ENCODE measurements at places on chromosomes 3 and 15.

DNA sequence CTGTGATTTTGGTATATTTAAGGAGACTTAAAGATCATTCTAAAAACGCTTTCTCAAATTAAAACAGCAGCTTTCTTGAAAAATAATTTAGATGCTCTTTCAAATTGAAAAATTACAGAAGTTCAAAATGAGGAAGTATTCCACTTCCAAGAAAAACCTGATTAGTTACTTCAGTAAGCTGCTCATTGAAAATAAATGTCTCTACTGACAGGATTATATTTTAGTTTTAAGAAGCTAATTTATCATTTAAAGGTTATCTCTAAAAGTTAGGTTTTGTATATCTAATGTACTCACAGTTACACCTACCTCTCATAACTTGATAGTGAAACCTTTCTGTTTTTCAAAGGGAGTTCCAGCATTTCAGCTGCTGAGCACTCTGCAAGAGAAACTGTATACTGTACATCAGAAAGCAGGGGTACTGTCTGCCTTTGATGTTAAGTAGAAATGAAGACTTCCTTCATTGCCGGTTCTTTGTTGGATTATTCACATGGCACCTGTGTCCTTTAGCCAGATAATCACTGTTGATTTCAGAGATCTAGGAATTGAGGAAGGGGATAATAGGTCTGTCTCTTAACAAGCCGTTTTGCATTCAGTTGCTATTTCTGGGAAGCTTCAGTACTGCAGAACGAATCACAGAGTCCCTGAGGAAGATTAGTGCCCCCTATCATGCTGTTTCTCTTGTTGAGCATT lies 161.6 kb downstream of the TCF12 start:
- DNase-seq = no peak

DNA sequence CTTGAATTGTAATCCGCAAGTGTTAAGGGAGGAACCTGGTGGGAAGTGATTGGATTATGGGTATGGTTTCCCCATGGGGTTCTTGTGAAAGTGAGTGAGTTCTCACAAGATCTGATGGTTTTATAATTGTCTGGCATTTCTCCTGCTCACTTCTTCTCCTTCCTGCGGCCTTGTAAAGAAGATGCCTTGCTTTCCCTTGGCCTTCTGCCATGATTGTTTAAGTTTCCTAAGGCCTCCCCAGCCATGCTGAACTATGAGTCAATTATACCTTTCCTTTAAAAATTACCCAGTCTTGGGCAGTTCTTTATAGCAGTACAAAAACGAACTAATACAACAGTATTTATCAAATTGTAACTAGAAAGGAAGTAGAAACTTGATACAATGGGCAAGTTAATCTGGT lies 31.9 kb downstream of the IFT57 start:
- no peak for DNase-seq

- DNase-seq = no peak
Measured at GRCh38 chr15:68387381-68388143, 44.4 kb downstream of the ITGA11 start.

- no peak for DNase-seq
Measured at GRCh38 chr3:171115667-171116066, 89.1 kb upstream of the SLC2A2 start.

DNA sequence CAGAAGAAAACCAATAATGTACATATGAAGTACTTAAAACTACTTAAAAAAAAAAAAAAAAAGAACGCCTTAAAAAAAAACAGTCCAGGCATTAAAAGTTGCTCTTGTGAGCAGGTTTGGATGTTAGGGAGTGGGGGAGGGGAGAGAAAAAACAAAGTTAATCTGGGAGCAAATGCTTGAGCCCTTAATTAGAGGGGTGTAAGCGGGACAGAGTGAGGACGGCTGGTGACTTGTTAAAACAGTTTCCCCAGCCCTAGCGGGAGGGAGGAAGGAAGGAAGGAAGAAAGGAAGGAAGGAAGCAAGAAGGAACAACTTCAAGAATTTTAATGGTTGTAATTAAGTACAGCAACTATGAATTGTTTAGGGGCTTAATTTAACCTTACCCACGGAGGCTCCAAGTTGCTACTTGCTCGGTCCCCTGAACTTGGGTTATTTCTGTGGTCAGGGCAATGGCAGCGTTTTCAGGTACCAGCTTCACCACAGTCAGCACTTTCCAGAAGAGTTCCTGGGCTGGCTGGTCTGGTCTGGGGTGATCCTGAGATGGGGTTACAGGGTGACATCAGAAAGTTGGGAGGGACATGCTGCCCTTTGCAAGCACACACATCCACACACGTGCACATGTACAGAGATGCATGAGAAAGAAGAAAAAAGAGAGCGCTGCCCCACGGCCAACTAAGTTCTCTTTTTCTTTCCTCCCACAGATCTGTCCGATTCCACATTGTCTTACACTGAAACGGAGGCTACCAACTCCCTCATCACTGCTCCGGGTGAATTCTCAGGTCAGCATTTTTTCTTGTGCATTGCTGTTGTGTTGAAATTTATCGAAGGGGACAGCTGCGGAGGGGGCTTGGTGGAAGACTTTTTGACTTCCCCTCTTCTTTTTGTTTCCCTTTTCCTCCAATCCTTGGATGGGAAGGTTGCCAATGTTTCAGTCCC lies 14.0 kb downstream of the SMAD6 start:
- no peak for DNase-seq

- no peak for DNase-seq
Measured at GRCh38 chr3:31955581-31955980, 25.5 kb downstream of the OSBPL10 start.

DNA sequence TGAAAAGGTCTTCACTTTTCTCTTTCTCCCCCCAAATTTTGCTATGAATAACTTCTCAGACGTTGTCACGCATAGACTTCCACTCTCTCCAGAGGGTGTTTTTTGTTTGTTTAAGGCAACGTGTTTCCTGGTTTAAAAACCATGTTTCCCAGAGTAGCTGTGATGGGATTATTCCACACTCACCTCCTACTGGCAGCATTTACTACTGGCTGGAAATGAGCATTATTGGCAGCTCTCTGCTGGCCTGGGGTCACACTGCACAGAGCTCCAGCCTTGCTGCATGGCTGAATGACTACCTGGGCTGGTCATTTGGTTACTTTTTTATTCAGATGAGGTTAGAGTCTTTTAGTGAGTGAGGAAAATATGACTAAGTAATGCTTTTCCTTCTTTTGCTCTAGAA lies 65.2 kb downstream of the RARB start:
- DNase-seq = no peak

DNA sequence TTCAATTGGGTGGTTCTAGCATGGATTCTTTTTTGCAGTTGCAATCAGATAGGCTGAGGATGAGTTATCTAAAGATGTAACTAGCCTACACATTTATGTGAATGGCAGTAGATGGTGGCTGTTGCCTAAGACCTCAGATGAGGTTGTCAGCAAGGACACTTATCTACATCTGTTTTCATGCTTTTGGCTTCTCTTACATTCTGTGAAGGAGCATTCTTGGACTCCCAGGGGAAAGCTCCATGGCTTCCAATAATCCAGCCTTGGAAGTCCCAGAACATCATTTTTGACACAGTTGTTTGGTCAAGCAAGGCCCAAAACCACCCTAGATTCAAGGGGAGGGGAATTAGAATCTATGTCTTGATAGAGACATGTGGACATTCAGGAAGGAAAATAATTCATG lies 332.2 kb upstream of the RBMS3 start:
- DNase-seq = no peak

Data from stimulated activated CD8-positive, alpha-beta memory T cell treated with anti-CD3 and anti-CD28 coated beads, Interleukin-15, amount 100 ng/mL, for 4 hours (primary cell).